Stimulated activated CD8-positive, alpha-beta memory T cell treated with anti-CD3 and anti-CD28 coated beads, Interleukin-7, amount 100 ng/mL, for 1 hour (primary cell): ENCODE measurements at places on chromosomes 12 and 14.

GRCh38 chr12:64782191-64782876 is 23.1 kb upstream of the GNS start:
- DNase-seq = no peak

DNA sequence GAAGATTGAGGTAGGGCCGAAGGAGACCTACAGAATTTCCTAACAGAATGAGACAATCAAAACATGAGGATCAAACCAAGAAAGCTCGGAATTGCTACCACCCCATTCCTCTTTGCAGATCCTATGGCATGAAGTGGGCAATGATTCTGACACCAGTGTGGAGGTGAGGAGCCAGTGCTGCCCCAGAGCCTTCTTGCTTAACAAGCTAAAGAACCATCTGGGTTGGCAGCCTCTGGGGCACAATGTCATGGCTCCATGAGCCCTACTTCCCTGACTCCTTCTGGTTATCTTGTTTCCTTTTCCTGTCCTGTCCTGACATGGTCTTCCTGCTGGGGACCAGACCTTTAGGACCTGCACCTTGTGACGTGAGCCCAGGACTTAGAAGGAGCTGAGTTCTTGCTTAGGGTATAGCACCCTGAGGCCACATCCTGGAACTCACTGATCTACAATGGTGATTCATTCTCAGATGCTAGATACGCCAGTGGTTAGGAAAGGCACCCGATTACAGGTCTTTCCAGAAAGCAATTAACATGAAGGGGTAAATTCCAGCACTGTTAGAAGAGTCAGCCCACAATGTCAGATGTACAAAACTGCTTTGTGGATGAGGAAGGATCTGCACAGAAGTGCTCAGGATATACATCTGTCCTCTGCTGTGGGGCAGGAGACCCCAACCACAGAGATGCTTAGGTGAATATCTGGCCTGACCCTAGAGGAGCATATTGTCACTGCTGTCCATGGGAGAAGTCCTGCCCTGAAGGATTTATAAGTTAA is 324.2 kb downstream of the ZFP36L1 start:
- no peak for DNase-seq

- DNase-seq = no peak
Measured at GRCh38 chr12:112482733-112483132, 64.0 kb downstream of the PTPN11 start.

- no peak for DNase-seq
Measured at GRCh38 chr12:46908236-46908935, 82.6 kb upstream of the SLC38A4 start.

DNA sequence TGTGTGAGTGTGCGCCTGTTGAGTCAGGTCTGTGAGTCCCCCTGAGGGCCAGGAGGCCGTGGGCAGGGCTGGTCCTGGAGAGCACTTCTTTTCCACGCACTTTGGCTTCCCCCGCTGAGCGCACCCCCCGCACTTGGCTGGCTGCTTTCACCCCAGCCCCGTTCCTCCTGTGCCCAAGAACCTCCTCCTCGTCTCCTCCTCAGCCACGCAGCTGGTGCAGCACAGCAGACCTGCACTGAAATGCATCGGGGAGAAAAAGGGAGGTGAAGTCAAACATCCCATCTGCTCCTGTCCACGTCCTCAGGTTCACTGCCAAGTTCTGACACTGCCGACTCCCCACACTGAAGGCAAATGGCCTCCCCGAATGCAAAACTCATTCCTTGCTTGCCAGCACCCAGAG is 362.7 kb upstream of the SFSWAP start:
- DNase-seq = no peak

- no peak for DNase-seq
Measured at GRCh38 chr12:129096968-129097367, 243.7 kb downstream of the GLT1D1 start.

DNA sequence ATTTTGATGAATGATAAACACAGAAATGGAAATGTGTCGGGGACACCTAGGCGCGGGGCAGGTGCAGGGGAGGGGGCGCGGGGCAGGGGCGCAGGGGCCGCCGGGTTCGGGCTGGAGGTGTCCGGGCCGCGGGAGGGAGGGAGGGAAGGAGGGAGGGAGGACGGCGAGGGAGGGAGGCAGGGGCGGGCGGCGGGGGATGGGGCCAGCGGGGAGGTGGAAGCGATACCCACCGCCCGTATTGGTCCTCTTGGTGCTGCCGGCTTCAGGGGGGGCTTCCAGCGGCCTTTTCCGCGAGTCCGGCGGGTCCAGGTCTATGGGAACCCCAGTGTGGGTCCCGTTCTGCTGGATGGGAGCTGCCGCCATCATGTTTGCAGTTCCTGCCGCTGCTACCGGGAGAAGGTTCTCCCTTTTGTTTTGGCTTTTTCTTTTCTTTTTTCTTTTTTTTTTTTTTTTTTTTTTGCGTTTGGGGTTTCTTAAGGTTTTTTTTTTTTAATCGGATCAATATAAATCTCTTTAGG is 703 bp downstream of the NOVA1 start:
- DNase-seq = no peak

DNA sequence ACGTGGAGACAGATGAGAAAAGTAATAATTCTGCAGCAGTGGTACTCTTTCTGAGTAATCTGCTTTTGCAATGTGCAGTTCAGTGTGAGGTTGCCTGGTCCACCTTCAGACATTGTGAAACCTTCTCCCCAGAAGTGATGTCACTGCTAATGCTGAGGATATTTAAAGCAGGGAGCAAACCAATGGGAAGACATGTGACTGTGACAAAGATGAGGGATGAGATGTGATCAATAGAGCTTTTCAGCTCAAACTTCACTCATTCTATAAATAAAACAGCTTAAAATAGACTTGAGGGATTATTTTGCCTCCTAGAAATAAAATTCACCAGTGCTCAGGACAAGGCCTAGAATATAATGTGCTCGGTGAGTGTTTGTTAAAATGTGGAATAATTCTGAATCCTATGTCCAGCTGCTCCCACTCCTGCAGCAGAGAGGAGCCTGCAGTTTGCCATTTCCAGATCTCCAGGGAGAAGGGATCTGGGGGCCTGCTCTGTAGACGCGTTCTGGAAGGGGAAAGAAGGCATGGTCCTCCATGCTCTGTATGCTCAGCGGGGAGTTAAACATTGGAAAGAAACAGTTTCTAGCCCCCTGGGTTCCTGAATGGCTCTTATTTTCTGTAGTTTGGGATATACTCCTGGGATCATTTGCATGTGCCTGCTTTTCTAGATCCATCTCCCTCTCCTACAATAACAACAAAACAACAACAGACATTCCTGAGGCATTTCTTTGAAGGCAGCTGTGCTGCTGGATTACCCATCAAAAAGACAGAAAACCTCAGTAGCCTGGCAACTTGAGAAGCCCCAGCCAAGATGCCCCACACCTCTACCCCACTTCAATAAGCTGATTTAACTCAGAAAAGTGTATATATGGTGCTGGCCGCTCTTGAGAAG is 8.9 kb downstream of the SLC7A8 start:
- no peak for DNase-seq

GRCh38 chr12:79250186-79250585 is 385.6 kb downstream of the SYT1 start:
- no peak for DNase-seq

- no peak for DNase-seq
Measured at GRCh38 chr12:75974323-75975187, 57.0 kb downstream of the PHLDA1 start.

DNA sequence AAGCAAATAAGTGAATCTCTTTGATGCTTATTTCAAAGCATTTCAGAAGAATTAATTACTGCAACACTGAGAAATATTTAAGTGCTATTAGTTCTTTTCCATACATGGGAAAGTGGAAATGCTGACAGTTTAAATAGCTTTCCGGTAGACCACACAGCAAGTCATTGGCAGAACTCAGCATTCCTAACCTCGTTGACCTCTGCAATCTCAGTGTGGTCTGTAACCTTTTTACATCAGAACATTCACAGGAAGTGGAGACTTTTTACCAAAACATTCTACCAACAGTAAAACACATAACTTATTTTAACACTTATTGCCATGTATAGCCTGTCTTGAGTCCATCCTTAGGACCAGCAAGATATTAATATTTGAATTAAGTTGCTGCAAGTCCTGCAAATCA is 249.5 kb upstream of the DCN start:
- DNase-seq = no peak

- DNase-seq = no peak
Measured at GRCh38 chr12:120866108-120866507, 38.0 kb downstream of the SPPL3 start.

GRCh38 chr12:25366122-25366521 is 115.4 kb upstream of the KRAS start:
- DNase-seq = no peak

DNA sequence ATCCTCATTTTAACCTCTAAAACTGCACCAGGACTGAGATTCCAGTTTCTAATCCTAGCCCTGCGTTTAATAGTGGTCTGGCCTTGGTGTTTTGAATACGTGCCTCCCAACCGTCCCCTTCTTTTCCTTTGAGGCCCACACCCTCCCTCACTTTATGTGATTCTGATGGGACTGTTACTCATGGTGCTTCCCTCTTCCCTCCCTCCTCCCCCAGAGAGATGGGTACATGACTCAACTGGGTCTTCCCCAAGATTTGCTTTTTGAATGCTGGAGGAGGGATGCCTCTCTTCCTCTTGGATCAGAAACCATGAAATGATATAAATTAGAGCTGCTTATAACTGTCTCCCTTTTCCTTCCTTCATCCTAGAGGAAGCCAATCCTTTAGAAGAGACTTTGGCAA is 8.2 kb upstream of the PPP2R5E start:
- DNase-seq = no peak
